Osteocyte (in vitro differentiated cells): ENCODE measurements at places on chromosomes 3 and 15. TPM values are rescaled to one million over a fixed set of nuclear protein-coding genes. Genes with fewer than 3 reads are reported as not detected.

STAC gene
- not detected in 2 replicates for total RNA-seq

LDHAL6B gene
- not detected in 2 replicates for total RNA-seq

NOP10 gene
- 200 and 205 TPM in 2 replicates for total RNA-seq

DLL4 gene
- 0.39 and 0.54 TPM in 2 replicates for total RNA-seq

CFAP44 gene
- 4.2 and 7.4 TPM in 2 replicates for total RNA-seq

ZPLD1 gene
- total RNA-seq = not detected in 2 replicates

GP5 gene
- 0.10 TPM in 1 of 2 replicates, not detected in the other for total RNA-seq
